ENCODE measurements at places on chromosomes 5 and 9.

DNA sequence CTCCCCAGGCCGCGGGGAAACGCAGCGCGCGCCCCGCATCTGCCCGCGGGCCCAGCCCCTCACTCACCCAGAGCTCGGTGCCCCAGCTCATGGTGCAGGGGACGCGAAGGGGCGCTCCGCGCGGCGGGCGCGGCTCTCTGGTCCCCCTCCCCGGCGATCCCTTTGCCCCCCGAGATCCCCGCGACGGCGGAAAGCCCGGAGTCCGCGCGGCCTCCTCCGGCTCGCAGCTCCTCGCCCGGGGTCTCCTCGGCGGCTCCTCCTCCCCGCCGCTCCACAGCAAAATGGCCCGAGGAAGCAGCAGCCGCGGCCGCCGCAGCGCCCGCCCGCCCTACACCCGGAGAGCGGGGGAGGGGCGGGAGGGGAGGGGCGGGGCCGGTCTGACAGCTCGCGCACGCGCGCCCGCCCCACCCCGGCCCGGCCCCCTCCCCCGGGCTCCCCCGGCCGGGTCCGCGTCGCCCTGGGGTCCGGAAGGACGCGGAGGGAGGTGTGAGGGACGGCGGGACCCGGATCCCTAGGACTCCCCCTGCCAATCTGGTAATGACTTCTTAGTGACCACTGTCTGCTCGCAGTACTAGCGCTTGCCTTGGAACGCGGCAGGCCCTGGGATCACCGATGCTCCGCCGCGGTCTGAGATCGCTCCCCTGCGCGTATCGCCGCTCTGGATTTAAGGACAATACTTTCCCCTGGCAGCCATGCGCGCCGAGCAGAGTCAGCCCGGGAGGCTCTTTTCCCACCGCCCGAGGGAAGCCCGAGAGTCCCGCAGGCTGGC lies at the start of gene FNBP1:
FNBP1 (minus strand) TSS at position 305 of the 769 bp plus-strand sequence; CDS start at position 91, 214 bp downstream.
- DNase-seq = peak; percentile 80

DNA sequence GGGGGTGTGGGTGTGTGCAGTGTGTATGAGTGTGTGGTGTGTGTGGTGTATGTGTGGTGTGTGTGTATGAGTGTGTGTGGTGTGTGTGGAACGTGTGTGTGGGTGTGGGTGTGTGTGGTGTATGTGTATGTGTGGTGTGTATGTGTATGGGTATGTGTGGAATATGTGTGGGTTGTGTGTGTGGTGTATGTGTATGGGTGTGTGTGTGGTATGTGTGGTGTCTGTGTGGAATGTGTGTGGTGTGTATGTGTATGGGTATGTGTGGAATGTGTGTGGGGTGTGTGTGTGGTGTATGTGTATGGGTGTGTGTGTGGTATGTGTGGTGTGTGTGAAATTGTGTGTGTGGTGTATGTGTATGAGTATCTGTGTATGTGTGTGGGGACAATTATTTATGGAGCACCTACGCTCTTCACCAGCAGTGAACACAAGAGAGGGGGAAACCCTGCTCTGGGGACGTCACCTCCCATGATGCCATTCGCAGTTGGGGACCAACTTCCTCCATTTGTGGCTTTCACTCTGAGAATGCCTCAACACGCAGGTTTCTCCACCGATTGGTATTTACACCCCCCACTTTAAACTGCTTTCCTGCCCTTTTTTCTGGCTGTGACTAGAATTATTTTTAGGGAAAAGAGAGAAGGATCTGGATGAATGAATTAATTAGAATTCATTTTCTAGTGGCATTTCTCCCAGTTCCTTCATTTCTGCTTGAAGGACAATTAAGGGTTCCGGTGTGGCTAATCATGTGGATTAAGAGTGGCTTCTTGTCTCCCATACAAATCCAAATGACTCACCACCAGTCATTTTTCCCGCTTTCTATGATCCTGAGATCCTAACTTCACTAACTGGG lies 238.1 kb downstream of the ROR2 start:
- peak; percentile 80 for DNase-seq

GRCh38 chr9:72905514-72906480 lies 47.1 kb downstream of the ALDH1A1 start:
- DNase-seq = no peak

DNA sequence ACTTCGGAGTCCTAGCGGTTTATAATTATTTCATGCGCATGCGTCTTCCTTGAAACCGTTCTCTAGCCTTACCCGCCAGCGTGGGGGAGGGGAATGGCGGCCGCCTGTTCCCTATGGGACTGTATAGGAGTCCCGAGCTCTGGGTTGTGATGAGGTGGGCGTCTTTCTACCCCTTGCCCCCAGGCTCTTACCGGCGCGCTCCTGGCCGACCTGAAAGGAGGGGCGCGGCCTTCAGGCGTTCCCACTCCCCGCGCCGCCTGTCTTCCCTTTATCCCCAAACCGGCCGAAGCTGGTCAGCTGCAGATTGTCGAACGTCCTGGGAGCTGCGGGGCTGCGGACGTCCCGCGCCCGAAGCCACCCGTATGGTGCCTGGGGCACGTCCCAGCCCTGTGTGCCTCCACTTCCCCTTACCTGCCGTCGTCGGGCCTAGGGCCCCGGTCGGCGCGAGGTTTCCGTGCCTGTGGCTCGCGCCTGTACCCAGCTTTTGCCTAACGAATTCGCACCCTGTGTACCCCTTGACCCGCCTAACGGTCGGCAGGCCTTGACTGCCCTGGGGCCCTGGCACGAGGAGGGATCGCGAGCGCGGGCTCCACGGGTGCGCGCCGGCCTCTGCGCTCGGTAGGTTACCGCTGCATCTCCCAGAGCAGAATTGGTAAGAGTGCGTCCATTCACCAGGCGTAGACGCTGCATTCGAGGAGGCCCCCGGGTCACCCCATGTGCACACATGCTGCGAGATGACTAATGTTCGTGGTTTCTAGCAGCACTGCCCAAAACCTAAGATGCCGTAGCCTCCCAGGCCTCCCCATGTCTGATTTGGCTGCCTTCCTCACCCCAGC lies 653 bp upstream of the HNRNPH1 start:
- DNase-seq = peak; percentile 78

- DNase-seq = no peak
These were observed 552.8 kb downstream of the SEMA5A start for GRCh38 chr5:8993031-8993430.

GRCh38 chr5:171858303-171858702 lies 72.7 kb downstream of the SMIM23 start:
- DNase-seq = no peak

DNA sequence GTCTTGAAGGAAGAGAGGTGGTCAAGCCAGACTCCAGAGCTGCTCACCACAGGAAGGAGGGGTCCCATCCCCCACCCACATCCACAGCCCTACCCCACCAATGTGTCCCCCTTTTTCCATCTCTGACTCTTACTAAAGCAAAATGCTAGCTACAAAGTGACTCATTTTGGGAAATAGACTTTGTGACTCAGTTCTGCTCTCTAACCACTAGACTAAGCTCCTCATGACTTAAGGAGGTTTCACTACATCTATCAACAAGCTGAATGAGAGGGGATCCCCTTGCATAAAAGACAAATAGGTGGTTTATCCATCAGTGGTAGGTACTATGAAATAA lies 35.1 kb upstream of the ADRB2 start:
- peak; percentile 58 for DNase-seq

DNA sequence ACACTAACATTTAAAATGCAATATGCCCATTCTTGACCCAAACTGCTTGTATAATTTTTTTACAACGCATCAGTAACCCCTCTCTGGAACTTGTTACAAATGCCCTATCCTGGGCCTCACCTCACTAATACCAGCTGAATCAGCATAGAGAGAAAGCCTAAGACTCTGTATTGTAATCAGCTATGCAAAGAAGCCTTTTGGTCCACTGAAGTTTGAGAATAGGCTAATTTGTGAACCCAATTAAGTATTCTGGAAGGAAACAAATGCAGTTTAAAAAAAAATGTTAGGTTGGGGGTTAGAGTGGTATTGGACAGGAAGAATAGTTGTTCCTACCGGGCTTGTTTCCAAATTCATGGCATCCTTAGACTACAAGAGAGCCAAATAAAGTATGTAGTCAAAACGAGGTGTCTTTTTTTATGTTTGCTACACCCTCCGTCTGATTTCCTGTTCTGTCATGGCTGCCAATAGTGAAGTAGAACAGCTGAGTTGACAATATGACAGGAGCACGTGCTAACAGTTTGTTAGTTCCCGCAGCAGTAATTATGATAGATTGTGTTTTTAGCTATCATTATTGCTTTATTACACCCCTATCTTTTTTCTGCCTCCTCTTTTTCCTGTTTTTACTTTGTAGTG lies 1048.7 kb upstream of the NUDT12 start:
- no peak for DNase-seq

GRCh38 chr9:75148561-75148960 lies 60.2 kb downstream of the OSTF1 start:
- DNase-seq = peak; percentile 90

- DNase-seq = peak; percentile 18
These were observed 201.3 kb upstream of the CLINT1 start for GRCh38 chr5:158060212-158060611.

- DNase-seq = no peak
These were observed 20.3 kb upstream of the TTC33 start for GRCh38 chr5:40775846-40776657.

- no peak for DNase-seq
These were observed 18.6 kb upstream of the OLFM1 start for GRCh38 chr9:135068776-135069415.

DNA sequence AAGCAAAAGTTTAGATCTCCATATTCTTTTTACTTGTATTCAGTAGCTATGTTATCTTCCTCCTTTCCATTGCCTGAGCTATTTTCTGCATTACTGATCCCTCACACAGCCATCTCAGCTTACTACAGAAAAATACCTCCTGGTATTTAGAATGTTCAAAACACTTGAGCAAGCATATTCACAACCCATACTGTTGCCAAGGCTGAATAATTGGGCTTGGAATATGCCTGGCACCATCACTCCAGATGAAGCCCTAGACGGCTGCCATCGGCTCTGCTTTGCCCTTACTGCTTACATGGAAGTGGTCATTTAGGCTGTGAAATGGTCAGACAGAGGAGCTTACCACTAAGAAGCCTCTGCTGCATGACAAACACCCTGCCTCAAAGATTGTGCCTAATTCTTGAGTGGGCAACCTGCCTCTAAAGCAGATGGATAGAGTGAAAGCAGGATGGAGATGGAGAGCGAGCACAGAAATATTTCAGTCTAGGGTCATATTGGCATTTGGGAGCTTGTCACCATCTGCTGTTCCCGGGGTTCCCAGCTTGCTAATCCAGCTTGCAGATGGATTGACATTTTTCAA lies 92.5 kb upstream of the TAS2R1 start:
- DNase-seq = no peak

DNA sequence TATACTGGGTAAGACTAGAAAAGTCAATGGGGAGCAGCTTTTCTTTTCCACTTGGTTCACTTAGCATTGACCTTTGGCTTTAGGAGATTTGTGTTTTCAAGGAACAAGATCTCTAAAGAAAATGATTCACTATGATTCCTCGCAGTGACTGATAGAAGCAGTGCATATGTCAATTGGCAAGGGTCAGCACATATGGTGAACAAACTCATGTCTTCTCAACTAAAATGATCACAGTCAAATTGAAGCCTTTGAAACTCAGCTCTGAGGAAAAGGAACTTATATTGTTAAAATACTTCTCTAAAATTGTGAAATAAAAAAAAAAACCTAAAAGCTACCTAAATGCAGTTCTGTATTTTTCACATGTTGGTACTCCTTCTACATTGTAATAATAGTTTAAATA lies 43.2 kb upstream of the IL7R start:
- DNase-seq = no peak

- no peak for DNase-seq
These were observed 4.5 kb upstream of the OTP start for GRCh38 chr5:77642738-77643653.

DNA sequence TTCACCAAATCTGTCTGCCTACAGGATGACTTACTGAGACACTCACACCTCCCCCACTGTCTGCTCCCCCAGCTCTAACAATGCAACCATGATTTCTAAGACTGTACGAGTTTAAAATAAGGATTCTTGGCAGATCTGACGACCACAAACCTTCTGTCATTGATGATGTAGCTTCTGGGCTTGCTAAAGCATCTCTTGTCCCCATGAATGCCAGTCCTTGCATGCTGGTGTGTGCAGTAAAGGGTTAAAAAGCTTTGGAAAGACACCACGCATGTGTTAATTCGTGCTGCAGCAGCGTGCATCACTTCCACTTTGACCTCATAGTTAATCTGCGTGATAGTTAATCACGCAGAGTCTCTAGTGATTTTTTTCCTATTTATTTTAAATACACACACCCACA lies 411 bp upstream of the GABRG2 start:
- DNase-seq = no peak

GRCh38 chr5:57658018-57658417 lies 175.4 kb upstream of the ACTBL2 start:
- DNase-seq = no peak

GRCh38 chr9:92986176-92987119 lies 39.1 kb downstream of the FGD3 start:
- no peak for DNase-seq

- no peak for DNase-seq
These were observed 422.6 kb downstream of the MAN2A1 start for GRCh38 chr5:110112348-110112747.

- no peak for DNase-seq
These were observed 20.2 kb upstream of the SMIM15 start for GRCh38 chr5:61182449-61182848.

- no peak for DNase-seq
These were observed 117.5 kb downstream of the FGF1 start for GRCh38 chr5:142568283-142568995.

DNA sequence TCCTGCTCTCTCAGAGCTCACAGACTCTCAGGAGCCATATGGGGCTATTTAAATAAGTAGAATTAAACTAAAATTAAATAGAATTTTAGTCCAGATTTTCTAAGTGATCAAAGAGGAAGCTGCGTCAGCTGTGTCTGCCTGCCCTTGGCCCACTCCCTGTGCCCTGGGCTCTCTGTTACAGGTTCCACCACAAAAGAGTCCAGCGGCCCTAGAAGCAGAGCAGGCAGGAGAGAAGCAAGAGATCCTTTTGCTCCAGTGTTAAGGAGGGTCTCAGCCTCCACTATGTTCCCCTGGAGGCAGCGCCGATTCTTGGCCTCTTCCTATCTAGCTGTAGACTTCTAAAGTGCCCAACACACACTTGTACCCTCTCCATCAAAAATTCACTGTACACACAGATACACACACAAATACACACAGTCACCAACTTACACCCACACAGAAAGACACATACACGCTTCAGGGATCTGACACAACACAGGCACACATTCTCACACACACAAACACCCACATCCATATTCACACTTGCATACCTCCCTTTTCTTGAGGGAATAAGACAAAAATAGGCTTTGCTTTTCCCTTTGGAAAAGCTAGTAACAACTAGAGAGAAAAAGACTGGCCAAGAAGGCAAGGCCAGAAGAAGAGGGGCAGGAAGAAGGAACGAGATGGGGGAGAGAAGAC lies 5.5 kb upstream of the TNIP1 start:
- DNase-seq = no peak

- no peak for DNase-seq
These were observed 53.7 kb upstream of the GDNF start for GRCh38 chr5:37893434-37894134.

DNA sequence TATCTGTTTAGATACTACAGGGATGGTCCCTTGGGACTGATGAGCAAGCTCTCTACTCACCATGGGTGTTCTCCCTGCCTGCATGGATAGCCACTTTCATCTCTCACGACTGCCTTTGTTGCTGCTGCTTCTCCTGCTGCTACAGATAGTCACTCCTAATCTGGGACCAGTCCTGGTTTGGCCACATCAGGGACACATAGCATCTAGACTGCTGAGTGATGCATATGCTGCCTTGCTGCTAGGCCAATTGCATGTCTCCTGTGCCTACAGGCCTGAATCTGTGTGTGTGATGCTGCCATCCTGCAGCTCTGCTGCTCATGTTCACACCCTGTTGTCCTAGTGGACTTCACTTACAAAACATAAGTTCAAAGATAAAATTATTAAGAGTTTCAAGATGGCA lies 297.1 kb downstream of the HCN1 start:
- DNase-seq = peak; percentile 1

All from fibroblast of skin of right quadriceps (primary cell).